ENCODE measurements at places on chromosomes 2 and 18. TPM values are rescaled to one million over a fixed set of nuclear protein-coding genes. Genes with fewer than 3 reads are reported as not detected.

UGT1A7 gene
- not detected for total RNA-seq

DNA sequence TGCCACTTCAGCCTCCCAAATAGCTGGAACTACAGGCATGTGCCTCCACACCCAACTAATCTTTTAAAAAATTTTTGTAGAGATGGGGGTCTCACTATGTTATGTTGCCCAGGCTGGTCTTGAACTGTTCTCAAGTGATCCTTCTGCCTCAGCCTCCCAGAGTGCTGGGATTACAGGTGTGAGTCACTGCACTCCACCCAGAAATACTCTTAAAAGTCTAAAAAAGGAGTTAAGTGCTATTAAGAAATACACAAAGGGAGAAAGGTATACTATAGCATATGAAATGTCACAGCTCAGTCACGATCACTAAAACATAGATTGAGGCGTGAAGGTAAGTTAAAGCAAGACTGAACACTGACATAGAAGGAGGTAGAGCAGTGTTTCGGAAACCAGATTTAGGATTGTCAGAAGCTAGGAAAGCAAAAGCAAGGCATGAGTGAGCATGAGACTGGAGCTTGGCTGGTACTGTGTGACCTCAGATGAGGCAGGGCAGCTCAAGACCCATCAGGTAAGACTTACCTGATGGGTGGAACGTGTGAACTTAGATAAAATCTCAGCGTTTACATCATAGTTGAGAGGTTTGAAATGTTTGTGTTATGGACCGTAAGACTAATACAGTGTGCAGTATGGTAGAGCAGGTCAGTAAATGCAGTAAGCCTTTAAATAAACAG, 9.2 kb downstream of the CCNYL1 start:
- no peak overlapping the region for H3K4me3 ChIP-seq
- no peak for DNase-seq
- H3K4me1 ChIP-seq = peaks cover 10% of the 10 kb centered on the region
- H3K36me3 ChIP-seq = peaks cover 15% of the 10 kb centered on the region
- H3K27ac ChIP-seq = peak overlapping the region; percentile 75

DNA sequence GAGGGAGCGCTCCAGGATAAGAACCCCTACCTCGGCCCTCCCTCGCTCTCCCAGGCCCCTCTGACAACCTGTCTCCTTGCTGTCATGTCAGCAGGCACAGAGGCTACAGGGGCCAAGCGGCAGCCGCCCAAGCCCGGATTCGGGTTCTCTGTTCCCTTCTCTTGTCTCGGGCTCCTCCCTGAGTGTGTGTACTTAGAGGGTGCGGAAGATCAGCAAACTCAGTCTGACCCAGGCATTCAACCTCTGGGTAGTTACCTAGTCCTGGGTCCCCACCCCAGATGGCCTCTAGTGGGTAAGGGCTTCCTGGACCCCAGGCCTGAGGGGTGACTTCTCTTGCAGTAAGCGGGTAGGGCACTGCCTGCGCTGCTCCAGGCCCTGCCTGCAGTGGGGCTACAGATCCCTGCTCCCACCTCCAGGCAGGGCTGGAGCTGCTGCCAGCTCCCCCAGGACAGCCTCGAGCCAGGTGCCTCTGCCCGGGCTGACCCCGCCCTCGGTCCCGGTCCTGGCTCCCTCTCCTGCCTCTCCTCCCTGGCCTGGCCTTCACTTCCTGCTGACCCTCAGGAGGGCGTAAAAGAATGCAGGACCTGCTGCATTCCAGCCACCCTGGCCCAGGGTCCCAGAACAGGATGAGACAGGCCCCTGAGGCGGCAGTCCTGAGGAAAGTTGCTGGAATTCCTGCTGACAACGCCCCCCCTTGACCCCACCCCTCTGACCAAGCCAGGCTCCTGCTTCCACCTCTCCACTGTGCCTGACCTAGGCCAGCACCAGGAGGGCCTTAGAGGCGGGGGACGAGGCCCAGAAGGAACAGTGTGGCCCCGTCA, 22.0 kb downstream of the GPC1 start:
- H3K4me3 ChIP-seq = no peak overlapping the region
- no peaks in the 10 kb centered on the region for H3K36me3 ChIP-seq
- H3K4me1 ChIP-seq = peaks cover 30% of the 10 kb centered on the region
- peak; percentile 75 for DNase-seq

DYNAP gene
- total RNA-seq = 0.46 TPM

DNA sequence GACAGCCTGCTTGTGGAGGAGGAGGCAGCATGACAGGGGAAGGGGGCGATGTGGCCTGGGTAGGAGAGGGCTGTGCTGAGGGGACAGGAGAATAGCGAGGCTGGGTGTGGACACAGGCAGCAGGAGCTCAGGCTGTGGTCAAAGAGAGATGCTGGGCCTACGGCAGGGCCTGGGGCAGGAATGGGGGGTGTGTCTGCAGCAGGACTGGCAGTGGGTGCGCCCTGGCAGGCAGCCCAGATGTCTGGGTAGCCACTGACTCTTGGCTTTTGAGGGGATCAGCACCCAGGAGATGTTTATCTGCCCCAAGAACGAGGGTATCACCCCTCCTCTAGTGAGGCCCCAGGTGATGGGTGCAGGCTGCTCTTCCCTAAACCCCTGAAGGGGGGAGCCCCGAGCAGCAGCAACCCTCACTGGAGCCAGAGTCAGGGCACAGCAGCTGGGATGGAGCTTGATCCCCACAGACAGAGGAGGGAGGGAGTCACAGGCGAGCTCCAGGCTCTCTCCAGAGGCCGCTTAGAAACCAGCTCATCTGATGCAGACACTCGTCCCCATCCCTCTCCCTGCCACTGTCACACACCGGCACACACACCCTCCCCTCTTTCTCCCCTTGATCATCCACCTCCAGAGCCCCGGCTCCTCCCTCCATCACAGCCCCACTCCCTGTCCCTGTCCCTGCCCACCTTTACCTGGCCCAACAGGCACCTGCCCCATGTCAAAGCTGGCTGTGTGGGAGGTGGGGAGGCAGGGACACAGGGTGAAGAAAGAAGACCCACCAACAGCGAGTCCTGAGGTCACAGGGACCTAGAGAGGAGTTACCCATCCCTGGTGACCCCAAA, 29.8 kb upstream of the TNS1 start:
- no peak overlapping the region for H3K4me3 ChIP-seq
- peaks cover 32% of the 10 kb centered on the region for H3K27me3 ChIP-seq
- no peaks in the 10 kb centered on the region for H3K36me3 ChIP-seq
- no peak overlapping the region for H3K27ac ChIP-seq
- H3K4me1 ChIP-seq = peaks cover 2% of the 10 kb centered on the region
- no peak for DNase-seq

GRCh38 chr18:63042351-63042750, 277.2 kb downstream of the BCL2 start:
- no peaks in the 10 kb centered on the region for H3K27me3 ChIP-seq
- H3K36me3 ChIP-seq = no peaks in the 10 kb centered on the region
- no peak overlapping the region for H3K27ac ChIP-seq
- no peak for DNase-seq
- no peak overlapping the region for H3K4me3 ChIP-seq
- peaks cover 7% of the 10 kb centered on the region for H3K4me1 ChIP-seq

DNA sequence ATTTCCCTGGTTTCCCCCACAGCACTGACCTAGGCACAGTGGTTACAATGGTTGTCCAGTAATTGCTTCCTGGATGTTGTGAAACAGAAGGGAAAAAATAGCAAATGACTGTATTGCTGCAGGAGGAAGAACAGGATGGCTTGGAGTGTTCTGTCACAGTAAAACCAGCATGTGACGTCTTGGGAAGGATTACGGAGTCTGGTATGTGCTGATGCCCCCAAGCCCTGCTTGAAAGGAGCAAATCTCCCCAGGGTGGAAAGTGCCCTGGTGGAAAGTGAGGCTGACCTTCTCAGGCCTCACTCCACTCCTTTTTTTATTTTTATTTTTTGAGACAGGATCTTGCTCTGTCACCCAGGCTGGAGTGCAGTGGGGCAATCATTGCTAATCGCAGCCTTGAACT, 7.8 kb downstream of the RAB11FIP5 start:
- H3K4me3 ChIP-seq = no peak overlapping the region
- H3K27ac ChIP-seq = peak overlapping the region; percentile 49
- no peaks in the 10 kb centered on the region for H3K36me3 ChIP-seq
- H3K4me1 ChIP-seq = peaks cover 33% of the 10 kb centered on the region
- H3K27me3 ChIP-seq = peaks cover 4% of the 10 kb centered on the region
- no peak for DNase-seq

HPCAL1 gene
- total RNA-seq = 10.5 TPM

Data from WTC11 (cell line).